Activated naive CD4-positive, alpha-beta T cell treated with anti-CD3 and anti-CD28 coated beads for 36 hours (primary cell): ENCODE measurements at places on chromosomes 16 and 17. TPM values are rescaled to one million over a fixed set of nuclear protein-coding genes. Genes with fewer than 3 reads are reported as not detected.

The SEPTIN12 gene
- total RNA-seq: not detected

The CANT1 gene
- 51.0 TPM for total RNA-seq

The NLRC3 gene
- total RNA-seq: 14.4 TPM

GRCh38 chr16:10625595-10626357 lies 45.4 kb upstream of the EMP2 start:
- no peaks in the 10 kb centered on the region for H3K36me3 ChIP-seq
- no peak for DNase-seq
- no peak overlapping the region for H3K27ac ChIP-seq
- no peak overlapping the region for H3K4me3 ChIP-seq

DNA sequence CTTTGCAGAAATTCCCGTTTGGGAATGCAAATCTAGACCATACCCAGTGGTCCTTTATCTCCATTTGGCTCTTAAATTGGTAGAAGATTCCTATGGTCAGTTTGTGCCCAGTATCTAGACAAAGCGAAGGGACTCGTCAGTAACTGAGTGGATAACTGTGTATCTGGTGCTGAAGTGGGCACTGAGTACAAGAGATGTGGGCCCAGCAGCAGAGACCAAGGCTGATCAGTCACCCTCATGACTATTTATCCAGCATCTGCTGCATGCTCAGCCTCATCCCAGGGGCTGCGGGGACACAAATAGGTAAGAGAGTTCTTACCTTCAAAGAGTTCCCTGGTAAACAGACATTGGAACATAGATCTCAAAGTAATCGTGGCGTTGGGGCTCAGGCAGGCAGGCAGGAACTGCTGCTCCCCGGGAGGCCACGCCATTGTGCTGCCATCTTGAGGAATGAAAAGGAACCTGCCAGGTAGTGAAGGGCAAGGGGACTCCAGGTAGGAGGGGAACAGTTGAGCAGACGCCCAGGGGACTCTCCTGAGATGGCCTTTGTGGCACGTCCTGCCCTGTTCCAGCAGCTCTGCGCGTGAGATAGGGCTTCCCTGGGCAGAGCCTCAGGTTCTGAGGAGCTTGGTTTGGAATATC lies 10.3 kb downstream of the NT5M start:
- peaks cover 6% of the 10 kb centered on the region for H3K36me3 ChIP-seq
- H3K27ac ChIP-seq: no peak overlapping the region

DNA sequence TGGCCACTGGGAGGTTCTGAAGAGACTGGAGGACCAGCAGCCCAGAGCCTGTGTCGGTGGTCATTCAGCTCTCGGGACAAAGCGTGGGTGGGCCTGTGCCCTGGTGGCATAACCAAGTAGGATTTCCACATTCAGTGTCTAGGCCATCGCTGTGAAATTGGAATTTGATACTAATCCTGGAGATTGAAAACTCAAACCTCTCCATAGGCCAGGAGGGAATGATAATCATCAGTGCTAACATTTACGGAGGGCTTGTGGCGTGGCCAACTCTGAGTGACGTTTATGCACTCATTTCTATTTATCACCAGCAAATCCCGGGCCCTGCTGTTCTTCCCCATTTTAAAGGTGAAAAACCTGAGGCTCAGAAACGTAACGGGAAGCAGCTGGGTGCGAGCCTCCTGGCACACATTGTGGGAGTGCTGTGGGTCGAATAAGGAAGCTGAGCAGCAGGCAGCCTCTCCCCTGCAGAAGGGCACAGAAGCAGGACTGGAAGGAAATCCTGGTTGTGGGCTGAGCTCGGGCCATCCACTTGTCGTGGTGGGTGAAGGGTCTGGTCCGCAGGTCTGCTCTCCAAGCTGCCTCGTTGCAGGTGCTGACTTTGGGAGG lies 33.1 kb downstream of the RAI1 start:
- H3K4me1 ChIP-seq: peaks cover 36% of the 10 kb centered on the region
- no peak for DNase-seq
- no peak overlapping the region for H3K27ac ChIP-seq
- H3K36me3 ChIP-seq: no peaks in the 10 kb centered on the region
- peaks cover 3% of the 10 kb centered on the region for H3K27me3 ChIP-seq

DNA sequence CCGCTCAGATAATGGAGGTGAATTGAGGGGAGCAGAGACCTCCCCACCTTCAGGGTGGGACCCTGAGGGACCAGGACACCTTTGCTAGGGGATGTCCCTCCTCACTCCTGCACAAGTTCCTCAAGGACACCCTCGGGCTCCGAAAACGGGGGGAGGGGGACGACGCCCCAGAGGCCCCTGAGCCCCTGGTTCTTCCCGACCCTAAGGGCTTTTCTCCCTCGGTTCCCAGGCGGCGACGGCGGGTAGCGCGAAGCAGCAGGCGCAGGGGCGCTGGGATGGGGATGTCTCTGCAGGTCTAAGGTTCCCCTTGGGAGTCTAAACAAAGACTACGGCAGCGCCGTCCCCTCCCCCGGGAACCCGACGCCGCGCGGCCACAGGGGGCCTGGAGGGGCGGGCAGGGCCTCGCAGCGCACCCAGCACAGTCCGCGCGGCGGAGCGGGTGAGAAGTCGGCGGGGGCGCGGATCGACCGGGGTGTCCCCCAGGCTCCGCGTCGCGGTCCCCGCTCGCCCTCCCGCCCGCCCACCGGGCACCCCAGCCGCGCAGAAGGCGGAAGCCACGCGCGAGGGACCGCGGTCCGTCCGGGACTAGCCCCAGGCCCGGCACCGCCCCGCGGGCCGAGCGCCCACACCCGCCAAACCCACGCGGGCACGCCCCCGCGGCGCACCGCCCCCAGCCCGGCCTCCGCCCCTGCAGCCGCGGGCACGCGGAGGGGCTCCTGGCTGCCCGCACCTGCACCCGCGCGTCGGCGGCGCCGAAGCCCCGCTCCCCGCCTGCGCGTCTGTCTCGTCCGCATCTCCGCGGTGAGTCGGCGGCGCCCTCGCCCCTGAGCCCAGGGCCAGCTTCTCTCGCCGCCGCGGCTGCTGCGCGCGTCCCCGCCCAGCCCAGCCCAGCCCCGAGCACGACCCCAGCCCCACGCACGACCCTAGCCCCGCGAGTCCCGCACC lies 36.7 kb upstream of the NDRG4 start:
- no peaks in the 10 kb centered on the region for H3K36me3 ChIP-seq
- DNase-seq: no peak
- no peak overlapping the region for H3K4me3 ChIP-seq
- no peak overlapping the region for H3K27ac ChIP-seq
- H3K4me1 ChIP-seq: peaks cover 16% of the 10 kb centered on the region

- no peak overlapping the region for H3K4me3 ChIP-seq
- no peak overlapping the region for H3K27ac ChIP-seq
- peaks cover 7% of the 10 kb centered on the region for H3K27me3 ChIP-seq
- no peaks in the 10 kb centered on the region for H3K36me3 ChIP-seq
- DNase-seq: no peak
Measured at GRCh38 chr17:49928837-49929475, 40.0 kb upstream of the DLX4 start.

- H3K27ac ChIP-seq: no peak overlapping the region
- peaks cover 31% of the 10 kb centered on the region for H3K27me3 ChIP-seq
- no peak overlapping the region for H3K4me3 ChIP-seq
- peak; percentile 69 for DNase-seq
Measured at GRCh38 chr16:67428146-67428731, 2.7 kb upstream of the HSD11B2 start.

DNA sequence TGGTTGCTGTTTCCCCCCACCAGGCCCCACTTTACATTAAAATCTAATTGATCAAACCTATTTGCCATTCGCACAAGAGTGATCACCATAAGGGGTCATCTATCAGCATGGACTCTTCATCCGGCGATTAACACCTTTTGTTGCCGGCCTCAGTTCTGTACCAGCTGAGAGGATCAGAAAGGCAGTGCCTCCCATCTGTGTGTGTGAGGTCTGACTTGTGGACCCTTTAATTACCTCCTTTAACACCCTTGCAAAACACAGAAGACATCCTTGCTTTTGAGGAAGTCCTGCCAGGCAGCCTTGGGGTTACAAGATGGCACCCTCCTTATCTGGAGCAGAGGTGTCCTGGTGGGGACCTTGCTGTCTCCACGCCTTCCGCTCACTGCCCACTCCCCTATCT lies 77.2 kb upstream of the IRX3 start:
- H3K36me3 ChIP-seq: peaks cover 1% of the 10 kb centered on the region
- no peak overlapping the region for H3K4me3 ChIP-seq
- no peak for DNase-seq
- no peak overlapping the region for H3K27ac ChIP-seq
- no peaks in the 10 kb centered on the region for H3K4me1 ChIP-seq

DNA sequence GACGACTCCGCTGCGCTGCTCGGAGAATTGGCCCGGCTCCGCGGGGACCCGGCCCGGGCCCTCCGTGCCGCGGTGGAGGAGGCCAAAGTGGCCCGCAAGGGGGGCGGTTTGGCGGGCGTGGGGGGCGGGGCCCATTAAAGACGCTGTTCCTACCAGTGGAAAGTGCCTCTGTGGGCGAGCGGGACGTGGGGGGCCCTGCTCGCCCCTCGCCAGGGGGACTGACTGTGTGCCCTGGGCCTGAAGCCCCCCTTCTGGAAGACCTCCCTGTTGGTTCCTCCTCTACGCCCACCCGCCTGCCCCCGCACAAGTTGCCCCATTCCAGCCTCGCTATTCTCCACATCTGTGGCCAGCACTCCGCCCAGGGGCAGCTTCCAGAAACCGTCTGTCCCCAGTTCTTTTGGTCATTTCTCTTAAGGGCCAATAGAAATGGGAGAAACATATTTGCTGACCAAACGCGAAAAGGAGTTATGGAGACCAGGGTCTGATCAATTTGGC lies 1.9 kb upstream of the FGF11 start:
- H3K36me3 ChIP-seq: no peaks in the 10 kb centered on the region
- H3K27ac ChIP-seq: no peak overlapping the region
- H3K4me3 ChIP-seq: peak overlapping the region; percentile 67

DNA sequence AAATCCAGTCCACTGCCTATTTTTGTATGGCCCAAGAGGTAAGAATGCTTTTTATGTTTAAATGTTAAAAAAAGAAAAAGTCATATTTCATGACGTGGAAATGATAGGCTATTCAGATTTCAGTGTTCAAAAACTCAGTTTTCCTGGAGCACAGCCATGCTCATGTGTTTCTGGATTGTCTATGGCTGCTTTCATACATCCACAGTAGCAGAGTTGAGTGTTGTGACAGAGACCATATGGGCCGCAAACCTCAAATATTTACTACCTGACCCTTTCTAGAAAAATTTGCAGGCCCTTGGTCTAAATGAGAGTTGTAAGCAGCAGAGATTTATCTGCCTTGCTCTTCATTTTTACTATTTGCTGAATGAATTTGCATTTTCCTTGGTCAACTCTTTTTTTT lies 264.1 kb downstream of the CBLN1 start:
- no peak overlapping the region for H3K4me3 ChIP-seq
- DNase-seq: no peak
- no peaks in the 10 kb centered on the region for H3K36me3 ChIP-seq
- peaks cover 5% of the 10 kb centered on the region for H3K27me3 ChIP-seq
